NCI-H2171 (cell line): ENCODE measurements at places on chromosomes 1 and 21.
A peak's percentile ranks its signal among the peaks of the same experiment; 100 is the strongest.

DNA sequence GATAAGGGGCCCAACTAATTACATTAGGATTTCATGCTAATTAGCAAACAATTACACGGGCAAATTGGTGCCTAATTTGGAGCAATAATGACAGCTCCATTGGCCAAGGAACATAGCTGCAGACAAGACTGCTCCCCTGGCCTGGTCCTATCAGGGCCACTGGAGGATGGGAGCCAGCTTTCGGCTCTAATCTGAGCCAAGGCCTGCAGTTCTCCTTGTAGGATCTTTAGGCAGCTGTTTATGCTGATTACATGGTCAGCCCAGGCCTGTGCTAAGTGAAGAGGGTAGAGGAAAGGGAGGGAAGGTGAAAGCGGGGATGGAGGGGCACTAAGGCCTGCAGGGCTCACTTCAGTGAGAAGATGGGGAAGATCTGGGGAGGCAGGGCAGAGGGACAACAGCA is 12.4 kb upstream of the ADGRB2 start:
- DNase-seq: no peak

- DNase-seq: no peak
These were observed 2.4 kb downstream of the NPHP4 start for GRCh38 chr1:5989731-5990271.

DNA sequence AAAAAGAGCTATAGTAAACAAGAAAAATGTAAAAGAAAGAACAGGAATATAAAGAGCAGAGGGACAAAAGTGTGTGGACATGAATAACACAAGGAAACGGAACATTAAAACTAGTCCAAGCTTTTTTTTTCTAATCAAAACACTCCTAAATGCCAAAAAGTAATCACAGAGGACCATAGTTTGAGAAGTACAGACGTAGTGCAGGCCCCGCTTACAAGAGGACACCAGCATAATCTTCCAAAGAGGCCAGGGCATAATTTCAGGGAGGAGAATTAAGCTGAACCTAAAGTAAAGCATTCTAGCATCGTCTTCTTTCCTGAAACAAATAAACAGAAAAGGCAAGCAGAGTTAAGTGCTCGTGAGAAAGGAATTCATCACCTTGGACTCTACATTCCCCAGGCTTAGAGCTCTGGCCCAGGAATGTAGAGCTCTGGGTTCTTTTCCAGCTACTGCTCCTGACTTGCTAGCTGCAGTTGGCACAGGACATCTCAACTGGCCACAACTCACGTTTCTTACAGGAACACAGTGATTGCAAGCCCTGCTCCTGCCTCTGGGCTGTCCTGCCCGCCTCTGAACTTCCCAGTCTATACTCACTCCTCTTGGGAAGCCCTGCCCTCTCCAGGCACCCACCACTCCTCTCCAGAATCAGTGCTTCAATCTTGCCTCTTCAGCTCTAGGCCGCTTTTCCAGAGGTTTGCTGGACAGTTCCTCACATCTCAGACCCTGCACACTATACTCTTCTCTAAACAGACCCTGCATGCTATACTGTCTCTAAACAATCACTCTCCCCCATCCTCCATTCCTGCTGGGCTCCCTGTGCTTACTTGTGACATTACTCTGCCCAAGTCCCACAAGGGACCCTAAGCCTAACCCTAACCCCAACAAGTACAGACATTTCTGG is 9.8 kb downstream of the RGS8 start:
- no peak for DNase-seq

DNA sequence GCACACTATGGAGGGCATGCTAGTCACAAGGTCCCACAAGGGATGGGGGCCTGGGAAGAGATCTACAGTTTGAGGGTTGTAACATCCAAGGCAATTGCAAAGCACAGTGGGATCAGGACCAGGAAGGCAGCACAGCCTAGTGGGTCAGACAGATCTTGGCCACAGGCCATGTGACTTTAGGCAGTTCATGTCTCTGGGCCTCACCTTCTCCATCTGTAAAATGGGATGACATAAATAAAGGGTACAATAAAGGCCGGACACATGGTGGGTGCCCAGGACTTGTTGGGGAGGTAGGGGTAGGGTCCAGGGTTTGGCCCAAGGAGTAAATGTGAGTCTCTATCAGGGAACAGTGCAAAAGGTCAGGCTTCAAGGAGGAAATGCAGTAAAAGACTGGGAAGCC is 18.1 kb upstream of the IGSF21 start:
- DNase-seq: no peak

GRCh38 chr1:236687273-236687672 is 974 bp downstream of the ACTN2 start:
- DNase-seq: no peak

- no peak for DNase-seq
These were observed 42.2 kb upstream of the TTC39A start for GRCh38 chr1:51372561-51372960.

- no peak for DNase-seq
These were observed 14.5 kb upstream of the PRDM16 start for GRCh38 chr1:3054474-3054873.

GRCh38 chr1:82449506-82450057 is 648.8 kb downstream of the ADGRL2 start:
- DNase-seq: no peak

DNA sequence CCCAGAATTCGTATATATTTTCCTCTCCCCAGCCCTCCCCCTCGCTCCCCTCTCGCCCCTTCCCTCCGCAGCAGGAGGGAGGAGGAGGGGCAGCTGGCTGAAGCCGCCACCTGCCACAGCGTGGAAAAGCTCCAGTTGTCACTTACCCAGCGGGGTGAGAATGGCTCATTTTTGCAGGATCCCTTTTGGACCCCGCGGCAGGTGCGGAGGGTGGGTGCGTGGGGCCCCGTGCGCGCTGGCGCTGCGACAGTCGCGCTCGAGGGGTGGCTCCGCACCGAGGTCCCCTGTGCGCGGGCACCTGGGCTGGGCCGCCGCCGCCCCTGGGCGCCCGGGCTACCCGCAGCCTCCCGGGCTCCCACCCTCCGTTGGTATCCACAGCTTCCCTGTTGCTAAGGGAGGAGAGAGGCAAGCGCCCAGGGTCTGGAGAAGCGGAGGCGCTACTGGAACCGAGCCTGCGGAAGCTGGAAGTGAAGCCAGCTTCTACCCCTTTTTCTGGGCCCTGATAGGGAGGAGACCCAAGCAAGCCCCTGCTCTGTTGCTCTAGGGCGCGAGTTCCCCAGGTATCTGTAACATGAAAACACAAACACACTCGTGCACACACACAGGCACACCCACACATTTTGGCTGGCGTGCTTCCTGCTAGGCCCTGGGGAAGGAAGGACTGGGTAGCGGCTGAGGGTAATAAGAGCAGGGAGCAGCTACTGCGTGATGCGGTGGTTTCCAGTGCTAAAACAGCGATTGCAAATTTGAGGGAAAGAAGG is at the start of gene ERICH3:
TSS of gene ERICH3 (minus strand) at position 442 of the 761 bp plus-strand sequence. CDS start at position 169, 273 bp downstream.
- DNase-seq: peak; percentile 42

DNA sequence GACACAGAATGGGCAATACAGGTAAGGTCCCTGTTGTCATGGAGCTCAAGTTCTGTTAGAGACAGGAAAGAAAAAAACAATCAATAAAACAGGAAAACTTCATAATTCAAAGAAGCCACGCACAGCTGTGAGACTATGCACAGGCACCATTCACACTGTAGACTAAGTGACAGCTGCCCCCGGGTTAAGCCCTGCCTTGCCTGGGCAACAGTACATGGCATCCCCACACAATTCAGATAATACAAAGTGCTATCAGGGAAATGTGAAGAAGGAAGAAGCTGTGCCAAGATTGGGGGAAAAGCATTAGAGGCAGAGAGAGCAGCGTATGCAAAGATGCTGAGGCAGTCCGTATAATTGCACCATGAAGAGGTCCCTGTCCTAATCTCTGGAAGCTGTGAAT is 9.0 kb upstream of the KCNE2 start:
- DNase-seq: no peak

DNA sequence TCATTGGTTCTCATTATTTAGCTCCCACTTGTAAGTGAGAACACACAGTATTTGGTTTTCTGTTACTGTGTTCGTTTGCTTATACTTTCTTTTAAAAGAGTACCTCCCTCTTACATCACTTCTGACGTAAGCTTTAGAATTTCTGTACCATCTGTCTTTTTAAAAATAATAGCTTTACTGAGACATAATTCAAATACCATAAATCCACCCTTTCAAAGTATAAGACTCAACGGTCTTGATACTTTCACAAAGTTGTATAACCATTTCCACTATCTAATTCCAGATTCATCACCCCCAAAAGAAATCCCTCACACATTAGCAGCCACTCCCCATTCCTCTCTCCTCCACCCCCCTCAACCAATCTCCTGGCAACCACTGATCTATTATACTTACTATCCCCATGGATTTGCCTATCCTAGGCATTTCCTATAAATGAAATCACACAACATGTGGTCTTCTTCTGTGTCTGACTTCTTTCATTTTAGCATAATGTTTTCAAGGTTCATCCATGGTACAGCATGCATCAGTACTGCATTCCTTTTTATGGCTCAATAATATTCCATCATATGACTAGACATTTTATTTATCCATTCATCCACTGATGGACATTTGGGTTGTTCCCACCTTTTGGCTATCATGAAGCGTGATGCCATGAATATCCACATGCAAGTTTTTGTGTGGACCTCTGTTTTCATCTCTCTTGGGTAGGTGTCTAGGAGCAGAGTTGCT is 104.7 kb downstream of the HLCS start:
- no peak for DNase-seq

GRCh38 chr1:84078108-84078841 is 65.8 kb upstream of the PRKACB start:
- DNase-seq: no peak

DNA sequence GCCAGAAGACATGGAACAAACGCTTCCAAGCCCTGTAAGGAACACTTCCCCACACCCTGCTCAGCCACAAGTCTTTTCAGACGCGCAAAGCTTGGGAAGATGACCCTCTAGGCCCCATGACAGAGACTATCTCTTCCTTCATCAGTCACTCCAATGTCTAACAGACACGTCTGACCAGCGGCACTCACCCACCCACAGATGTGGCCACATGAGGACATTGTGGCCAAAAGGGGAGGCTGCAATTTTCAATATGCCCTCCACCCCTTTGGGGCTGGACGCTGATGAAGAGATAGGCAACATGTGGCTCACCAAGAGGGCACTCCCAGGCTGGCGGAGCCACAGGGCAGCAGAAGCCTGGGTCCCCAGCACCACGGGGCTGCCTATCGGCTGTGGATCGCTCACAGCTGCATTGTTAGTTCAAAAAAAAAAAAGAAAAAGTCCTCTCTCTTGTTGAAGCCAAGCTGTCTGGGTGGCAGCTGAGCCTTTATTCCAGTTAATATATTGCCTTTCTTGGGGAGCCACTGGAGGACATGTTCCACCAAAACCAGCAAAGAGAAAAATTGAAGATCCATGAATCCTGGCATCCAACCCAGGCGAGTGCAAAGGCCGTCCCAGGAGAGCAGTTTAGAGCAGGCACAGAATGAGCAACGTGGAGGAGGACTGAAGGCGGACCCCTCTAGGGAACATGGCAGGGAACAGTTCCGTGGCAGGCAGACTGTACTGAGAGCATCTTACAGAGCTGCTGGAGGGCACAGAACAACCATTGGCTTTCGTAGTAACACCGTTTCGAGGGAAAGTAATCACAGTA is 52.7 kb upstream of the GPR153 start:
- no peak for DNase-seq
